ENCODE measurements at places on chromosomes 2 and 18.

GRCh38 chr2:40220177-40220925 is 231.5 kb downstream of the SLC8A1 start:
- peak; percentile 65 for DNase-seq

DNA sequence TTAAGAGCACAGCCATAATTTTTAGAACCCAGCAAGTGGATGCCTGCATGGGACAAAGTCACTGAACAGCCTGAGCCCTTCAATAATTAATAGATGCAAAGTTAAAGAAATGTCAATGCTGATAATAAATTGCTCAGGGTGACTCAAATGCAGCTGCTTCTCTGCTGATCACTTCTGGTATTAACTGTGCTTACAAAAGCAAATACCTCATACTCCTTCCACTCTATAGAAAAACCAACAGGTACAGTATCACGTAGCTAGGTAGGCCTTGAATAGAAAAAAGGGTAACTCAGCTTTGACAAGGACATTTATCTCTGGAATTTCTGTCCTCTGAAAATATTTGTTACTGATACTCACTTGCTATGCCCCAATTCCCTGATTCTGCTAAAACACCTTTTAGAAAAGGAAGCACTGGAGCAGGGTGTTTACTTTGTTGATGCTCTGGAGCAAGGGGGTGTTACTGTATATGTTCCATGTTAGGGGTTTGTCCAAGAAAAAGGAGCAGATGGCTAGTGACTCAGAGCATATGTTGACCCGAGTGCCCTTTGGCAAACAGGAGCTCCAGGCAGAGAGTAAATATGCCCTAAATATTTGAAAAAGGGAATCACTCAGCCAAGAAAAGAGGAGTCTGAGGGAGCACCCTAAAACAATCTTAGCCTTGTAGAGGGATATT is 59.1 kb upstream of the RTN4 start:
- peak; percentile 41 for DNase-seq

DNA sequence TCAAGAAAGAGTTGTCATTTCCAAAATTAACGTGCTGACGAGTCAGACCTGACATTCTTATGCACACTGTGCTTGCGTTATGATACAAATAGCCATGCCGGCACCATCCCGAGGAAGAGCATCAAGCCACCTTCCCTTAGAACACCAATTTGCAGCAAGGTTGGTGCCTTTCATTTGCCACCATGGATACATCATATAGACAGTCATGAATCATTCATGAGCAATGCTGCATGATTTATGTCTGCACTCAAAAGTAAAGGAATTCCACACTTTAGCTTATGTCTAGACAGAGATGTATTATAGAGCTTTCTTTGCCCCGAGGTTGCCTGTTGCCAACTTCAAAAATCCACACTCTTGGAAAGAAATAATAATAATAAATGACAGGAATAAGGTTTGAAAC is 166.9 kb downstream of the VWC2L start:
- peak; percentile 15 for DNase-seq

DNA sequence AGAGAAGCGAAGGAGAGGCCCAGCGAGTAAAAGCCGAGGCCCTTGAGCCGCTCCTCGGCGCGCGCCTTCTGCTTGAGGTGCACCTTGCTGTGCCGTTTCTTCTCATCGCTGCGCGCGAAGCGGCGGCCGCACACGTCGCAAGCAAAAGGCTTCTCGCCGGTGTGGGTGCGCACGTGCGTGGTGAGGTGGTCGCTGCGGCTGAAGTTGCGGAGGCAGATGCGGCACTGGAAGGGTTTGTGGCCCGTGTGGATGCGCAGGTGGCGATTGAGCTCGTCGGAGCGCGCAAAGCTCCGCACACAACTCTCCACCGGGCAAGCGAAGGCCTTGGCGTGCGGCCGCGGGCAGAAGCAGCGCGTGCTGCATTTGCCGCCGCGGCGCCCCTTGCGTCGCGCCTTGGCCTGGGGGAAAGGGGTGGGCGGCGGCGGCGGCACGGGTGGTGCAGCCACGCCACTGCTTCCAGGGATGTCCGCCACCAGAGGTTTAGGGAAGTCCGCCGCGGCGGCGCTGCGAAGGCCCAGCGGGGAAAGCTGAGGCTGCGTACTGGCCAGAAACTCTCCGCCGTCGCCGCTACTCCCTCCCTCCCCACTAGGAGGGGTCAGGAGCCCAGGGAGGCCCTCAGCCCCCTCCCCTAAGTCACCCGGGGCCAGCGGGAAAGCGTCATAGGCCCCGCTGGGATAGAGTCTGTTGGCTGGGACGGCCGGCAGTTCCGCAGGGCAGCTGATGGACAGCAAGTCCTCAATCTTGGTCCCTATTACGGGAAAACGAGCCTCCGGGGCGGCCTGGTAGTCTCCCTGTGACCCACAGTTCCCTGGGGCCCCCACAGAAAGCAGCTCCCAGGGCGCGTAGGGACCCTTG is 1.7 kb downstream of the EGR4 start:
- no peak for DNase-seq

GRCh38 chr2:121338281-121338680 is 53.3 kb upstream of the TFCP2L1 start:
- no peak for DNase-seq

GRCh38 chr2:86608832-86609410 is 14.7 kb downstream of the RNF103 start:
- DNase-seq = no peak
